H9 (cell line): ENCODE measurements at places on chromosomes 16 and 17.
A peak's percentile ranks its signal among the peaks of the same experiment; 100 is the strongest.

DNA sequence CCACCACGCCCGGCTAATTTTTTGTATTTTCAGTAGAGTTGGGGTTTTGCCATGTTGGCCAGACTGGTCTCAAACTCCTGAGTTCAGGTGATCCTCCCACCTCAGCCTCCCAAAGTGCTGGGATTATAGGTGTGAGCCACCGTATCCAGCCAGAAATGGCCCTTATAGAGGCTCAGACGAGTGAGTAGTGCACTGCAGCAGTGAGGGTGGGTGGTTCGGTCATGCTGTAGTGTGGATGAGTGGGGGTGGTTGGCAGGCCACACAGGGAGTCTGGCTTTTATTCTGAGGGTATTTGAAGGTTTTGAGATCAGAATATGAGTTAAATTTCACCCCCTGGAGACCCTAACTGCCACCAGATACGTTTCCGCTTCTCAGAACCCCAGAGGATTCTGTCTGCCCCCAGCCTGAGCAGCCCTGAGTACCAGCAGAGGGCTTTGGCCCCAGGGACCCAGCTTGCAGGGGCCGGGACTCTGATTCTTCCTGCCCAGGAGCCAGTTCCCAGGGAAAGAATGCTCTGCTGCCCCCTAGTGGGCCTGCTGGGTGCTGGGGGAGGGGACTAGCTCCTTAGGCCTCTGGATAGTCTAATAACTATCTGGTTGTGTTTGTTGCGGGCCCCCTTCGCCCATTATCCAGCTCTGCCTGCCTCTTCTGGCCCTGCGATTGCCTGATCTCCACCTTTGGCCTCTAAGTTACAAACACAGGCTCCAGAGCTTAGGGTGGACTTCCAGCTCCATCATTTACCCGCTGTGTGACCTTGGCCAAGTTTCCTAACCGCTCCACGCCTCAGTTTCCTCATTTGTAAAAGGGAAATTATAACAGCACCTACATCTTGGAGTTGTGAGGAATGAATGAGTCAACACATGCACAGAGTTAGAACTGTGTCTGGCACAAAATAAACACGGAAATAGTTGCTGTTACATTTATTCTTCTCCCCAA, 2.0 kb downstream of the ZNF771 start:
- peak; percentile 92 for DNase-seq

GRCh38 chr16:81641395-81642106, 137.5 kb upstream of the PLCG2 start:
- DNase-seq, result peak; percentile 45

- no peak for DNase-seq
Observed at GRCh38 chr17:28828294-28829040, 14.1 kb downstream of the FAM222B start.

DNA sequence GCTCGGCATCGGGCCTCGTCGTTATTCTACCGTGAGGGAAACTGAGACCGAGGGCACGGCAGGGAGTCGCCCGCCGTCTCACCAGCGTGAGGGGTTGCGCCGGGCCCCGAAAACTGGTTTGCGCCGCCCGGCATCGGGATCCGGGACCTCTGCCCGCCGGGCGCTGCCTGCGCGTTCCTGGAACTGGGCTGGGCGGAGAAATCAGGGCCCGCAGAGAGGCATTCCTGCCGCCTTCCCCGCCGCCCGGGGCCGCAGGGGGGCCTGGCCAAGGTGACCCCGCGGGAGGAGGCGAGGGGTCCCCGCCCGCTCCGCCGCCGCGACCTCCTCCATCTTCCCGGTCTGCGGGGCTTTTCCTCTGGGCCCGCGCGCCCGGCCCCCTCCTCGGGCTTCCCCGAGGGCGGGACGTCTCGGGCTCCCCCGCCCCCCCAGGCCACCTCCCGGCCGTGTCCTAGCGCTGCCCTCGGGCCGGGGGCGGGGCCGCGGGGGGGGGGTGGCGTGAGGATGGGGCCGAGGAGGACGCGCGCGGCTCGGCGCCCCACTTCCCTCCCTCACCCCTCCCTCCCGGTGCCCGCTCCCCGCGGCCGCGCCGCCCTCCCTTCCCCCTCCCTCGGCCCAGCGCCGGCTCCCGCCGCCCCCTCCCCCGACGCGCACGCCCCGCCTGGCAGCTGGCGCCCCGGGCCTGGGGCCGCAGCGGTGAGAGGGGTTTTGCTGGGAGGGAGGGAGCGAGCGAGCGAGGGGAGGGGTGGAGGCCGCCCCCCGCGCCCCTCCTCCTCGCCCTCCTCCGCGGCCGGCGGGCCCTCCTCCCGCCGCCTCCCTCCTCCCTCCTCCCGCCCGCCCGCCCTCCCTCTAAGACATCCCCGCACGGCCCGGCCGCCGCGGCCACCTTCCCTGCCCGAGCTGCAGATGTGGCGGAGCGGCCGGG, at the start of gene GLIS2:
Gene GLIS2 (plus strand): TSS at position 882 of the 922 bp plus-strand sequence. CDS start 16,214 bp downstream, outside the sequence.
- peak; percentile 88 for DNase-seq

DNA sequence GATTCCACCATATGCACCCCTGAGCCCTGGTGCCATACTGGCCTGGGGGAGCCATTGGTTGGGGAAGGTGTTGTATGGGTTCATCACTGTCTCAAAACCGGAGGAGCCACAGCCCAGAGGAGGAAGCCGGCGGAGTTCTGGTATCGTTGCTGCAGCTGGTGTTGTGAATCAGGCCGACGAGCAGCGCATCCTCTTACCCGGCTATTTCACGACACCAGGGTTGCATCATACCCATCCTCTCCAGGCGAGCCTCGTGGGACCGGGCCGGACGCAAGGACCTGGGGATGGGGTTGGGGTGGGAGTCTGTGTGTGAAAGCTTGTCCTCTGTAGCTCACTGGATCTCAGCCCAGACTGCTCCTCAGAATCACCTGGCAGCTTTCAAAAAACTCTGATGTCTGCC, 6.6 kb upstream of the SLC12A3 start:
- no peak for DNase-seq

DNA sequence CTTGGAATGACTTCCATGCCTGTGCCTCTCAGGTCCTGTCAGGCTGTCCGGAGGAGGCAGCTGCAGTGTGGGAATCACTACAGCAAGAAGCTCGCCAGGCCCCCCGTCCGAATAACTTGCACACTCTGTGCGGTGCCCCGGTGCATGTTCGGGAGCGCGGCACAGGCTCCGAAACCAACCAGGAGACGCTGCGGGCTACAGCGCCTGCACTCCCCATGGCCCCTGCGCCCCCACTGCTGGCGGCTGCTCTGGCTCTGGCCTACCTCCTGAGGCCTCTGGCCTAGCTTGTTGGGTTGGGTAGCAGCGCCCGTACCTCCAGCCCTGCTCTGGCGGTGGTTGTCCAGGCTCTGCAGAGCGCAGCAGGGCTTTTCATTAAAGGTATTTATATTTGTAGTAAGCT, 1.3 kb downstream of the NRN1L start:
- DNase-seq, result no peak

DNA sequence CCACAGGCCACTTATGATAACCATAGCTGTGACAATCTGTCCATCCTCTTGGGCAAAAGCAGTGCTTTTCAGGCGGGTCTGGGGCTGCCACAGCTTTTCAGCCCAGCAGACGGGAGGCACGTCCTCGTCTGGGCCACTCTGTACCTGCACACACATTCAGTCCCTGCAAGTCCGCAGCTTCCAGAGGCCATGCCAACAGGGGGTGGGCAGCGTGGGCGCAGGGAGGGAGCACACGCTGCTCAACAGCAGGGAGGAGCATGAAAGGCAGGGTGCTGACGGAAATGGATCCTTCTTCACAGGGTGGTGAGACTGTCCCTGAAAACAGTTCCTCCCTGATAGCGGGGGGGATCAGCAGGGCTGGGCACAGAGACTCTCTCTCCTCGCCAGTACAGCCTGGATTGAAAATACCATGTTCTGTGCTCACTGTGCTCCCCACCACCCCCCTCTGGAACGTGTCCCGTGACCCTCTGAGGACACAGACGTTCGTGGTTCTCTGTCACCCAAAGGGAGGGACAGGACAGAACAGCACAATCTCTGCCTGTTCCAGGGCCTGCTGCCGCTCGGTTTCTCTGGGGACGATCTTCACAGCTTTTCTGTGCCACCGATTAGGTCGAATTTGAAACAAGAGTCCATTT, 41.7 kb downstream of the PEMT start:
- DNase-seq, result no peak

GRCh38 chr16:22216191-22216831, 10.2 kb downstream of the EEF2K start:
- DNase-seq, result no peak

DNA sequence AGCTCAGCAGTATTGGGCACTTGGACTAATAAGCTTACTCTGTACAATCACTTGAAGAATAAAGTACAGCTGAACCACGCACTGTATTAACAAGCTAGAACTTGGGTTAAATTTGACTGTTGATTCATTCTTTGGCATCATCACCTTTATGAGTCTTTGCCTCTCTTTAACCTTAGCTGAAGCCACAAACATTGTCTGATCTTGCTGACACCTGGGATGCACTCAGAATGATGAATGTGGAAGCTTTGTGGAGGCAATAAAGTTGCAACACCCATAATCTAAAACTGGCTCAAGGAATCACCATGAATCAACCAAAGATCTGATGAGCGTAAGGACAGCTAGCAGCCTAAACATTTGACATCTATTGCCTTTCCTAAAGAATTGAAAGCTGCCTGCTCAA, 590.6 kb upstream of the SOX9 start:
- no peak for DNase-seq

DNA sequence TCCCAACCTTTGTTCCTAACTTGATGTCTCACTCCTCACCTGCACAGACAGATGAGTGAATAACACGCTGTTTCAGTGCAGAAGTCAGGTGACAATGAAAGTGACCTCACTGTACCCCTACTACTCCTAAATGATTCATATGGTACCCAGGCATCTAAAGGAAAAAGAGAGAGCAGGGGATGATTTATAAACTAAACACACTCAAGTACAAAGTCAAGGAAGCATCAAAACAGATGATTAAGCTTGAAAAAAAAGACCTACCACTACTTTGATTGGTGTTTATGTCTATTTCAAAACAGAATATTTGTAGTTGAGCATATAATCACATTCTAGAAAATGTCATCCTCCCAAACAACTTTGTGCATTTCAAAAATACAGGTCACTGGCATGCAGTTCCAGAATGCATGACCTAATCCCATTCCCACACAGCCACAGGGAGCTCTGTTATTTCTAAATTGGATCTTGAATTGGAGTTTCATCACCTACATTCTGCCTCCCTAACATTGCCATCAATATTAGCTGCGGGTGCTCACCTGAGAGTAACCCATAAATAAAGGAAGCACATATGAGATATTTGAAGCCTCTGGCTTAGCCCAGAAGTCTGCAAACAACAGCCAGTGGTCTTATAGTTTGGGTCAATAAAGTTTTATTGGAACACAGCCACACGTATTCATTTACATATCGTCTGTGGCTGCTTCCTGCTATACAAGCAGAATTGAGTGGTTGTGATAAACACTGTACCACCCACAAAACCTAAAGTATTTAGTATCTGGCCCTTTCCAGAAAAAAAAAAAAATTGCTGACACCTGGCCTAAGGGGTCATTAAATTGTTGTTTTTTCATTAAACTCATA, 14.0 kb downstream of the HS3ST3A1 start:
- DNase-seq, result no peak

DNA sequence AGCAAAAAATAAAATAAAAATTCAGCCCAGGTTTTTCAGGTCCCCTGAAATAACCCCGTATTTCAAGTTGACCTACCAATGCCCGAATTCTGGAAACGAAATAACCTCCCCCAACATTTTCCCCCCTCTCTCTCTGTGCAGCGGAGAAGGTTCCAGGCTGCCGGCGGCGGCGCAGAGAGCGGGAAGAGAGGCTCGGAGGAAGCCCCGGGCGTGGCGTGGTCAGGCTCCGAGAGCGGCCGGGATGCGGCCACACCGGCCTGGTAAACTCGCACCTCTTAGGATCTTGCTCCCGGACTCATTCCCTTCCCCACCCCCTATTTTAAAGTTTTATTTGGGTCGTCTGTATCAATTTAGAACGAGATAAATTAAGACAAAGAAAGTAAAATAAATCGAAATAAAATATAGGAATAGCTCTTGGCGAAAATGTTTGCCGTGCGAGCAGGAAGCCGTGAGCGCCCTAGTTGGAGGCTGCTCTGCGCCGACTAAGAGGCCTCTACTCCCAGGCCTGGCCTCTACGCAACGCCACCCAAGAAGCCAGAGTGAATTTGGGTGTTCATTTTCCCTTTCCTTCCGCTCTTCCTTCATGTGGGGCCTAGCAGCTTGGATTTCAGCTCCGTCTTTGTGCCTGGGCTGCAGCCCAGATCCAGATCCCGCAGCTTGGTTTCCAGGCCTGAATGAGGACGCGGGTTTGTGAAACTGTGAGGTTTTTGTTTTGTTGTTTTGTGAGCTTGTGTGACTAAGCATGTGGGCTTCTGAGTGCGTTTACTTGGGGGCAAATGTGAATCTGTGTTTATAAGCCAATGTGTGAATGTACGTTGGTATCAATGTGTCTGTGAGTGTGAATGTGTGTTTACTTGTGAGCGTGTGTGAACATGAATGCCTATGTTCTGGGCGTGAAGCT, 1.5 kb upstream of the HOXB6 start:
- DNase-seq, result no peak

GRCh38 chr16:17417740-17418139, 53.0 kb downstream of the XYLT1 start:
- DNase-seq, result no peak

DNA sequence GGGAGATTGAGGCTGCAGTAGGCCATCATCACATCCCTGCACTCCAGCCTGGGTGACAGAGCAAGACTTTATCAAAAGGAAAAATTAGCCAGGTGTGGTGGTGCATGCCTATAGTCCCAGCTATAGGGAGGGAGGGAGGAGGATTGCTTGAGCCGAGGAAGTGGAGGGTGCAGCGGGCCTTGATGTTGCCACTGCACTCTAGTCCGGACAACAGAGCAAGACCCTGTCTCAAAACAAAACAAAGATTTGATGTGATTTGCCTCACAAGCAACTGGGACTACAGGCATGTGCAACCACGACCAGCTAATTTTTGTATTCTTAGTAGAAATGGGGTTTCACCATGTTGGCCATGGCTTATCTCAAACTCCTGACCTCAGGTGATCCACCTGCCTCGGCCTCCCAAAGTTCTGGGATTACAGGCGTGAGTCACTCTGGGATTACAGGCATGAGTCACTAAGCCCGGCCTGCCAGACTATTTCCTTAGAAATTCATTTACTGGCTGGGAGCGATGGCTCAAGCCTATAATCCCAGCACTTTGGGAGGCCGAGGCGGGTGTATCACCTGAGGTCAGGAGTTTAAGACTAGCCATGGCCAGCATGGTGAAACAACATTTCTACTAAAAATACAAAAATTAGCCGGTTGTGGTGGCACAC, 11.5 kb downstream of the UBE2G1 start:
- peak; percentile 32 for DNase-seq

- DNase-seq, result no peak
Observed at GRCh38 chr16:30787613-30788378, 791 bp upstream of the ZNF629 start.

DNA sequence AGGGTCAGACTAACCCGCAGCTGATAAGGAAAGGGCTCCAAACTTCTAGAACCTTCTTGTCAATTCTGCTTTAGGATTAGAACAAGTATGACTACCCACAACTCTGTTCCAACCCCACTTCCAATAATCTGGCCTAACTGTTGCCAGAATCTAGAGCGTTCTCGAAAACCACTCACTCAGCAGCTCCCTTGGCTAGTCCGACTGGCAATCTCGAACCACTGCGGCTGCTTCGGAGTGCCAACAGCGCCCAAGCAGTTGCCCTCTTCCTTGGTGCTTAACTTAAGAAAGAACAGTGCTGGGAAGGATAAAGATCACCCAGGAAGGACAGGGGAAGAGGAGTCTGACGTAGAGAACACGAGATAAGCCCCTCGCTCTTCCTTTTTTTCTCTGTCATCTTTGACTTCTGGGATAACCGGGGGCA, 818 bp downstream of the DNAJC7 start:
- no peak for DNase-seq

GRCh38 chr17:78596871-78597764, 19.9 kb upstream of the DNAH17 start:
- DNase-seq, result no peak
